ENCODE measurements at places on chromosomes 3 and 15.

DNA sequence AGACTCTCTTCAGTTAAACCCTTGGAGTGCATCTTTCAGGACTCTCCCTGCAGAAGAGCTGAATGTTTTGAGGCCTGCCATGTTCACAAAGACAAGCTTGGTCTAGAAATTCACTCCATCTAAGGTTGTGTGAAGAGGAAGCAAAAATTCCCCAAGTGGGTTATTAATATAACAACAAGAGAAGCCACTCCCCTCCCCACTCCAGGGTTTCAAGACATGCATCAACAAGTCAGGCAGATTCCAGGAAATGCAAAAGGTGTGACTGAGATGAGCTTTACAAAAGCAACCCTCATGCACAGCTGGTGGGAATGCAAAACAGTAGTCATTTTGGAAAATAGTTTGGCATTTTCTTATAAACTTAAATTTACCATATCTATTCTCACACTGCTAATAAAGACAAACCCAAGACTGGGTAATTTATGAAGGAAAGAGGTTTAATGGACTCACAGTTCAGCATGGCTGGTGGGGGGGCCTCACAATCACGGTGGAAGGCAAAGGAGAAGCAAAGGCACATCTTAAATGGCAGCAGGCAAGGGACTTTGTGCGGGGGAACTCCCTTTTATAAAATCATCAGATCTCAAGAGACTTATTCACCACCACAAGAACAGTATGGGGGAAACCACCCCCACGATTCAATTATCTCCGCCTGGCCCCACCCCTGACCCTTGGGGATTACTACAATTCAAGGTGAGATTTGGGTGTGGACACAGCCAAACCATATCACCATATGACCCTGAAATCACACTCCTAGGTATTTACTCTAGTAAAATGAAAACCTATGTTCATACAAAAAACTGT is 31.3 kb downstream of the TARS3 start:
- DNase-seq, result no peak

- no peak for DNase-seq
Observed at GRCh38 chr15:35602836-35603235, 56.9 kb upstream of the DPH6 start.

GRCh38 chr3:11591002-11591355 is 52.7 kb downstream of the VGLL4 start:
- no peak for DNase-seq

- DNase-seq, result no peak
Observed at GRCh38 chr3:113620091-113620490, 76.4 kb downstream of the USF3 start.

DNA sequence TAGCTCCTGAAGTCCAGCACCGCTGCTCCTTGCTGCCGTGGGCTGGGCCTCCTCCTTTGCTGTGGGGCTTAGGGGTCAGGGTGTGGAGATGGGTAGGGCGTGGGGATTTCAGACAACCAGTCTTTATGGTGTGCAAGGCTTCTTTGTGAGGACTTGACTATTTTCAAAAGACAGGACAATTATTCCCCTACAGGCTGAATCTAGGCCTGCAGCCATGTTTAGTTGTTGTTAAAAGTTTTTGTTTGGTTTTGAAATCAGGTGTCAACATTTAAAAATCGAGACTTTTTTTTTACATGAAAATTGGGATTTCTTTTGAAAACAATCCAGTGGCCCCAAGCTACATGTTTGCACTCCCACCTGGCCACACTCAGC is 10.6 kb downstream of the RPL32 start:
- no peak for DNase-seq

GRCh38 chr3:45496555-45496954 is 98.0 kb upstream of the LIMD1 start:
- DNase-seq, result no peak

DNA sequence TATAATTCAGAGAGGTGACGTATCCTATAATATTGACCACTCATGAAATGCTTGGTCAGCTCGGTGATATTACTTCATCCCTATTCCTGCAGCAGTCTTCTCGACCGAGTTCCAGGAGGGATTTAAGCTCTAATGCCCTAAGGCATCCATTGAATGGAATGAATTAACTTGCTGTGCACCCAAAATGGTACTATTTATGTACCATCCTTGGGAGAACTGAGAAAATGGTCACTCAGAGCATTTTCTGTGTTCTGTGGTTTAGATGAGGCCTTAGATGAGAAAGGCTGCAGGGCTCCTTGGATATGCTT is 638 bp downstream of the BLOC1S6 start:
- no peak for DNase-seq

GRCh38 chr15:34436956-34437442 is 609 bp downstream of the GOLGA8A start:
- no peak for DNase-seq

DNA sequence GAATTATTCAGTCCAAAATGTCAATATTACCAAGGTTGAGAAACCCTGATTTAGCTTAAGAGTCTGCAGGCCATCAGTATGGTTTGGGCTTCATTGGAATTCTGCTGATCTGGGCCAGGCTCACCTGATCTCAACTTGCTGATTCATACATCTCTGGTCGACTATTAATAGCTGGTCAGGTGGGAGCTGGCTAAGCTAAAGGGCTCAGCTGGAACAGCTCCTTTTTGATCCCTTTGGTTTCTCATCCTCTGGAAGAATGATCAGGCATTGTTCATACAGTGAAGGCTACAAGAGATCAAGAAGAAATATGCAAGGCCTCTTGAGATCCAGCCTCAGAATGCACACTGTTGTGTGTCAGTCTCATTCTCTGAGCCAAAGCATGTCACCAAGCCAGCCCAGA is 123.3 kb upstream of the MME start:
- DNase-seq, result no peak

GRCh38 chr15:31330111-31330785 is 3.6 kb downstream of the KLF13 start:
- no peak for DNase-seq

- DNase-seq, result no peak
Observed at GRCh38 chr3:20673866-20674265, 487.9 kb upstream of the SGO1 start.

GRCh38 chr15:25784876-25785640 is 78.1 kb downstream of the ATP10A start:
- peak; percentile 94 for DNase-seq

- DNase-seq, result peak; percentile 43
Observed at GRCh38 chr3:70811880-70812279, 499.4 kb upstream of the MDFIC2 start.

Data from GM04503 (cell line).